ENCODE measurements at places on chromosomes 6 and 20.

DNA sequence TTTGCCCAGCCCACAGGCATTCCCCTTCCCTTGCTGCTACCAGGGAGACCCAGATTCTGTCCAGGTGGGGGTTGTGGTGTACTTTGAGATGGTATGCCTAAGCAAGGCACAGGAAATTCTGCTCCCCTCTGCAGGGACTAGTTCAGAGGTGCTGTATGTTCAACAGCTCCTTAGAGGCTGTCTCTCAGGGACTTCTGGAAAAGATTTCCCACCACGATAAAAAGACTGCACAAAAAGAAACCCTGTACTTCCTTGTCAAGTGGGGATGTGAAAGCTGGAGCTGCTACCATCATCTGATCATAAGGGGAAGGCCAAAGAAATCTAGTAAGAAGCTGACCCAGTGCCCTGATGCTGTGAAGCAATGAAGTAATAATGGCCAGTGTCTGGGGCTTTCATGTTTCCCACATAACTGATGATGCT is 51.5 kb upstream of the SMIM29 start:
- no peak for DNase-seq

DNA sequence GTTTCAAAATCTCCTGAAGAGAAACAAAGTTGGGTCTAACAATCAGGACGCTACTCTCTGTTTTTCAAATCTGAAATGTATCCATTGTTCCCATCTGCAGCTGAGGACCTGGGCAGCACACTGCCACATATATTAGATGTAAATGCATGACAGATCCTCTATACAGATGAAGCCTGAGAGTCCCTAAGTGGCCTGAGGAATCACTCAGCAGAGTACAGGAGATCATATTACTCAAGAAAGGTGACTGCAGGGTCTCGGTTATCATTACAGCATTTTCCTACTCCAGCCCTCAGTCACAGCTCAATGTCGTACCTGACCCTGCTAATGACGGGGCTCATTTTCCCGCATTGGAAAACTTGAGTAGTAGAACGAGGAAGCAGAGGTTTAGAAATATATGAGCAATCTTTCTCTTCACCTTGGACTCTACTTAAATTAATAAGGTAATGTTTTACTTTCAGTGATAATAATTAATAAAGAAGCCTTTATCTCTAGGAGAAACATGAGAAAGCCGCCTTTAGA is 256.2 kb upstream of the IRAK1BP1 start:
- DNase-seq = no peak

DNA sequence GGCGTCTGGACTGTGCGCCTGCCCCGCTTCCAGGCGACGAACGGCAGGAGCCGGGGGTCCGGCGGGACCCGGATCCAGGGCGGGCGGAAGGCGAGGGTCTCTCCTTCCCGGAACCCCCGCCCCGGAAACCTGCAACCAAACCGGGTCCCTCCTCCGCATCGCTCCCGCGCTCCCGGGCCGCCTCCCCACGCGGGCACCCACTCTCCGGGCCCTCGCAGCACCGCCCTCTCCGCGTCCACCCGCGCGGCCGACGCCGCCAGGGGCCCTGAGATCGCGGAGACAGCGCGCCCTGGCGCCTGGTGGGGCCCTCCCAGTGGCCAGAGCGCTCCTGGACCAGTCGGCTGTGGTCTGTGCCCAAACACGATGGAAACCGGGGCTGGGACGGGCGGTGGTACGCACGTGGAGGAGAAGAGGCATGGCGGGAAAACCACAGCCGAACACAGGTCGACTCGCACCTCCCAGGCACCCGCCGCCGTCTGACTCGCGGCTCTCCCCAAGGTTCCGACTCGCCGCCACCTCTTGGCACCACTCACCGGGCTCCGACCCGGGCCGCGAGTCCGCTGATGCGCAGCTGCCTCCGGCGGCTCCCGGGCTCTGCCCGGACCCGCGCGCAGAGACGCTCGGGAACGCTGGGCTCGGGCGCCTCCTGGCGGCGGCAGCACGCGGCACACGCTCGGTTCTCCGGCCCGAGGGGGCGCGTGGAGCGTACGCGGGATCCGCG is 7.9 kb downstream of the NKX2-2 start:
- no peak for DNase-seq

DNA sequence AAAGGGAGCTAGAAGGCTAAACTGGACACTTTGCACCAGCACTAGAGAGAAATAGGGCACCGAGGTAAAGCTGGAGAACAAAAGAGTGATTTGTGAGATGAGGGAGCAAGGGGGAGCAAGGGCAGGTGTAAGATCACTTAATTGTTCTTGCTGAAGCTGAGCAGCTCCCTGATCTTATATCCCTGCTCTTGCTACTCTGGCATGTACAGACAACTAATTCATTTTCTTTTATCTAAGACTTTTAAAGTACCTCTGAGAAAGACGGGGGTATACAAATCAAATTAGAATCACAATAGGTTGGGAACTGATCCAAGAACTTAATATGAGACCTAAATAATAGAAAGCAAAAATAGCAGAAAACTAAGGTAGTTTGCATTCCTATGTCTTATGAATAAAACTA is 381.7 kb upstream of the POU3F2 start:
- DNase-seq = no peak

DNA sequence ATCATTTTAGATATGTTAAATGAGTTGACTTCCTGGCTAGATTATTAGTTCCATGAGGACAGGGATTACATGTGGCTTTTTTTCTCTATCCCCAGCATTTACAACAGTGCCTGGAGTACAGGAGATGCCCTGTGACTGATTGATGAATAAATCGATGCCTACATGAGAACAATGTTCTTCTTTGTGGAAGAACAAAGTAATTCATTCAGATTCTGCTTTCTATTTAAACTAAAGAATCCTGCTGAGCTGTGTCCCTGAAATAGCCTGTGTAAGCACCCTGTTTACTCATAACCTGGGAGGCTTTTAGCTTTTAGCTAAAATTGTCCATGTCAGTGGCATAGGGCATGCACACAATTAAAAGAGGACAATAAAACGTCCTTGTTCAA is 125.1 kb upstream of the BTBD3 start:
- DNase-seq = no peak

DNA sequence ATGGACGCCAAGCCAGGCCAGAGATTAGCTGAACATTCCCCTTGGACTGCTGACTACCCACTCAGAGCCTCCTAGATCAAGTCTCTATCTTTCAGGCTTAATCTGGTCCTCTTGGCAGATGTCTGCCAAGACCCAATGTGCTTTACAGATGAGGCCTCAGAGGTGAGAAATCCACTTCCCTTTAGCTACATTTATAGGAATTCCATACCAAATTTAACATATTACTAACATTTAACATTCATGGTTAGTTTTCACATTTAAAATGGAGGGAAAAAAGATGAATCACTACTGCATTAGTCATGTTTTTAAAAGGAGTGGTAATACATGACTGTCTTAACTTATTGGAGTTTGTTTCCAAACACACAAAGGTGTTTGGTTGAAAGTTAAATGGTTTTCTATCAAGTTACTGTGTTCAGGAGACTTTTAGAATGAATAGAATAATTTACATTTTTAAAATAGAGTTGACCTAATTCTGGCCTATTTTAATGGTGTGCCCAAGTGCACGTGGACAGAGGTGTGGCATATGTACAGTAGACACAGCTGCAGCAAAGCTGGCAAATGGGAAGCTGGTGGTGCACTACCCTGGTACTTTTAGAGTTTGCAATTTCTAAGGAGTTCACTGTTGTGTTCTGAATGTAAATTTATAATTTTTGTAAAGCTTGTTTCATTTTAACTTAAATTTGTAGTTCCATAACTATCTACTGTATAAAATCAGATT is 41.9 kb upstream of the CALHM6 start:
- DNase-seq = no peak

DNA sequence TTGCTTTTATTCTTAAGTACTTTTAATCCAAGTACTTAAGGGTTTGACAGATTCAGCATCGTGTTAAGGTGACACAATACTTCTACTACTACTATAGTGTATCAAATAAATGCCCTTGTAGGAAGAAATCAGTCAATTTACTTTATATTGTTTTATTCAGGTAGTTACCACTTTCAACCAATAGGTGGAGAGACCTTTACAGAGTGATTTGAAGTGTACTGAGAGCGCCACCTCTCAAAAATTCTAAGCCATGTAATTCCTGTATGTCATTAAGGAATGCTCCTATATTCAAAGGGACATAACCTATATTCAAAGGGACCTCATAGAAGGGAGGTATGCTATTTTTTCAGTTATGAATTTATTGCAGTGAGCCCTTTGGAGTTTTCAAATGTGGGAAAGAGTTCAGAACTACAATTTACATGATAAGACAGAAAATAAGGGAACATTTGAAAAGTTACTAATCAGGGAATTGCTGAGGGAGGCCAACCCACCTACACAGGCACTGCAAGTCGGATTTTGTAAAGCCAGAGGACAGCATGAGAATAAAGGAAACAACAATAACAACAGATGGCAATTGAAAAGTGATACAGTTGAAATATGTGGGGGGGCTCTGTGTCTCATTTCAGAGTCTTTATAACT is 955.6 kb downstream of the TBC1D32 start:
- no peak for DNase-seq

All from right lung (tissue), 10 donors.